Muscle of arm (tissue), 14 donors: ENCODE measurements at places on chromosomes 6 and 20. TPM values are rescaled to one million over a fixed set of nuclear protein-coding genes. Genes with fewer than 3 reads are reported as not detected.

GRCh38 chr20:44773070-44773829, 27.6 kb downstream of the KCNK15 start:
- no peak for DNase-seq

DNA sequence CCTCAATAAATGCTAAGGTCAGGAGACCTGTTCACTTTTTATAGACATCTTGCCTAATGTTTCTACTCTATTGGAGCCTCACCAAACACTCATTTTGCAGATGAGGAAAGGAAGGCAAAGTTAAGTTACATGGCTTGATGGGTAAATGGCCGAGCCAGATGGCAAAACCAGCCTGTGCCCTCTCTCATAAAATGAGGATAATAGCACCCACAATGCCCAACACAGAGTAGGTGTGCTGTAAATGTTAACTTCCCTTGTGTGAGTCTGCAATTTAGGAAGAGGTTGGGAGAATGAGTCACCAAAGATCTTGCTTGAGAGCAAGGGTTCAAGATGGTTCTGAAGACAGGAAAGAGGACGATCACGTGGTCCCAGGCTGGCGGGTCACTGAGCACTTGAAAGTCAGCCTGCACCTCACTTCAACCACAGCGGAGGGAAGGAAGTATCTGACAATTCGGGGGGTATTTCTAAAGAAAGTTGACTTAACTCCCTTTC, 3.3 kb downstream of the KCNK5 start:
- DNase-seq: no peak

DNA sequence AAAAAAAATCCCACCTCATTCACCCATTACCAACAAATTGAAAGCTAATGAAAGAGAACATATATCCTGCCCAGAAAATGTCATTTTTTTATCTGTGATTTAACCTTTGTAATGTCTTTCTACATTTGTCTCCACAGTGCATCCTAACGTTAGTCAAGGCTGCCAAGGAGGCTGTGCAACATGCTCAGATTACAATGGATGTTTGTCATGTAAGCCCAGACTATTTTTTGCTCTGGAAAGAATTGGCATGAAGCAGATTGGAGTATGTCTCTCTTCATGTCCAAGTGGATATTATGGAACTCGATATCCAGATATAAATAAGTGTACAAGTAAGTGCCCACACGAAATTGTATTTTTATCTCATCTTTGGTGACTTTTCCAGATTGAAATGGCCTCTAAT, 30.0 kb downstream of the RSPO3 start:
- no peak for DNase-seq

Gene SPATA25
- 7.3 TPM for polyA plus RNA-seq

- peak; percentile 53 for DNase-seq
Measured at GRCh38 chr6:128519132-128519930, 1.1 kb downstream of the PTPRK start.

DNA sequence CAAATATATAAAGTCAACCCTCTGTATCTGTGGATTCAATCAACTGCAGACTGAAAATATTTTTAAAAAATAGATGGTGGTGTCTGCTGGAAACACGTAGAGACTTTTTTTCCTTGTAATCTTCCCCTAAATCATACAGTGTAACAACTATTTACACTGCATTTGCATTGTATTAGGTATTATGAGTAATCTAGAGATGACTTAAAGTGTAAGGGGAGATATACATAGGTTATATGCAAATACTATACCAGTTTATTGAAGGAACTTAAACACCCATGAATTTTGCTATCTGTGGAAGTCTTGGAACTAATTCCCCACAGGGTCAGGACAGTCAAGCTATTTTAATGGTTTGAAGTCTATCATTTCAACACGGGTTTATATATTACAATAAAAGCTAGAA, 10.2 kb downstream of the HDAC2 start:
- no peak for DNase-seq

DNA sequence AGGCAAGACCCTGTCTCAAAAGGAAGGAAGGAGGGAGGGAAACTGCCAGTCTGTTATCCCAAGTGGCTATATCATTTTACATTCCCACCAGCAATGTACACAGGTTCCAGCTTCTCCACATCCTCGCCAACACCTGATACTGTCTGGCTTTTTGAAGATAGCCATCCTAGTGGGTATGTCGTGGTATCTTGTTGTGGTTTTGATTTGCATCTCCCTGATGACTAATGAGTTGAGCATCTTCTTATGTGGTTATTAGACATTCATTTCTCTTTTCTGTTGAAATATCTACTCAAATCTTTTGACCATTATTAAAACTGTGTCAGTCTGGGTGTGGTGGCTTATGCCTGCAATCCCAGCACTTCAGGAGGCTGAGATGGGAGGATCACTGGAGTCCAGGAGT, 47.9 kb upstream of the ARID1B start:
- no peak for DNase-seq

- DNase-seq: no peak
Measured at GRCh38 chr6:2845880-2846208, 4.2 kb upstream of the SERPINB1 start.

Gene SPTLC3
- polyA plus RNA-seq: 3.2 TPM

GRCh38 chr20:22768266-22769178, 184.2 kb upstream of the FOXA2 start:
- DNase-seq: peak; percentile 49

DNA sequence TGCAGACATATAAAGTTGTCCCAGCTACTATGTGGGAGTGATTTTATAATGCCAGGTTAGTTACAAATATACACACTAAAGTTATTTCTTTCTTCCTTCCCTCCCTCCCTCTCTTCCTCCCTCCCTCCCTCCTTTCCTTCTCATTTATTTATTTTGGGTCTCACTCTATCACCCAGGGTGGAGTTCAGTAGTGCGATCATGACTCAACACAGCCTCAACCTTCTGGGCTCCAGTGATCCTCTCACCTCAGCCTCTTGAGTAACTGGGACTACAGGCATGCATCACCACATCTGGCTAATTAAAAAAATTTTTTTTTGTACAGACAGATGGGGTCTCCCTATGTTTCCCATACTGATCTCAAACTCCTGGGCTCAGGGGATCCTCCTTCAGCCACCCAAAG, 59.2 kb downstream of the PHF20 start:
- no peak for DNase-seq

DNA sequence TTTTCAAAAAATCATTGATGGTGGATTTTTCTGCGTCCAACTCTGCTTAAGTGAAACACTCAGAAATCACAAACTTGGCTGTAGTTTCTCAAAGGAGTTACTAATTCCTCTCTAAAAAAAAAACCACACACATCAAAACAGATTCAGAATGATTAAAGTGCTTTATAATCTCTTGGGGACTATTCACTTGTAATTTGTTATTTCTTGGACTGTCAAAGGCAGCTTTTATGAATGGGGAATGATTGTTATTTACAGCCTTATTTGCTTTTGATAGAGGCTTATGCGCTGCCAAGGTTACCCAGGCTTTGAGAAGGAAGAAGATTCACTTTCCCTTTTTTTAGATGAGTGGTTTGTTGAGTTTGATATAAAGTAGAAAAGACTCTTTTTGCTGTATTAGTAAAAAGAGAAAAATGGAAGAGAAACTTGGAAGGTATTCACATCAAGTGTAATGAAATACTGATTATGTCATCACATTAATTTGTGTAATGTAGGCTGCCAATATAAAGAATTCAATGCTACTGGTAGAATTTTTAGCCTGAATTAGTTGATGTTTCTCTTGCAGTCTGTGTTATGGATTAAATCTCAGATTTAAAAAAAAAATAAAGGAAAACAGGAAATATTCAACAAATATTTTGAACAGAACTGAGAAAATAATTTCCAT, 381.0 kb upstream of the SASH1 start:
- DNase-seq: no peak

Gene OVOL2
- polyA plus RNA-seq: not detected

DNA sequence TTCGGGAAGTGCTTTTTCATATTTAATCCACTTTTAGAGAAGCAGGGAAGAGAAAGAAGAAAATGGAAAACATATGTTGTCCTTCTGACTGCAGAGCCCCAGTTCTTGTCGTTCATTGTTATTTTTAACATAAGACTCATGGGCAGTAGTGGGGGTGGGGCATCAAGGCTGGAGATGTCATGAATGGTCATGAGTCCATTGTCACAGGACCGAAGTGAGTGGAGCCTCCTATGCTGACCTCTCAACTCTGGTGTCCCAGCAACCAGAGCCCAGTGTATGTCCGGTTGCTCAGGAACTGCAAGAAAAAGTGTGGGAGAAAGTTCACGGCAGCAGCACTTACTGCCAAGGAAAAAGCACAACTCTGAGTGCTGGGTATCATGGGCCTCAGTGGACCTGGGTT, 108.6 kb downstream of the BANF2 start:
- peak; percentile 79 for DNase-seq

Gene UQCC2
- 74.5 TPM for polyA plus RNA-seq

Gene SYNCRIP
- 117 TPM for polyA plus RNA-seq

GRCh38 chr6:41652866-41653652, 14.8 kb downstream of the MDFI start:
- DNase-seq: no peak

DNA sequence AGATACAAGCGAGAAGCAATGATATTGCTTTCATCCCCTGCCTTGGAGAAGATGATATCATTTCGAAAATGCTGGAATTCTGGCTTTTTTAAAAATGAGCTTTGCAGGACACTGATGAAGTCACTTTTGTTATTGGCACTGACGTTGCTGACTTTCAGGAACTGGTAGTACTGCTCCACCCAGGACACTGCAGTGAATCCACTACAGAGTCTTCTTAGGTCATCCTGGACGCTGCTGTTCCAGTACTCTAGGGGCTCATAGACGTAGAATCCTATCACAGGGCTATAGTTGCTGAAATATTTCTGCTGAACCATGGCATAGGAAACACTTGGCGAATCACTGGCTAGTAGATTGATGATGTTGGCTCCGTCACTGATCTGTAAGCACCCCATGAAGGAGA, 97.2 kb downstream of the OPN5 start:
- no peak for DNase-seq

GRCh38 chr6:90062667-90063066, 168.4 kb downstream of the GJA10 start:
- DNase-seq: no peak

DNA sequence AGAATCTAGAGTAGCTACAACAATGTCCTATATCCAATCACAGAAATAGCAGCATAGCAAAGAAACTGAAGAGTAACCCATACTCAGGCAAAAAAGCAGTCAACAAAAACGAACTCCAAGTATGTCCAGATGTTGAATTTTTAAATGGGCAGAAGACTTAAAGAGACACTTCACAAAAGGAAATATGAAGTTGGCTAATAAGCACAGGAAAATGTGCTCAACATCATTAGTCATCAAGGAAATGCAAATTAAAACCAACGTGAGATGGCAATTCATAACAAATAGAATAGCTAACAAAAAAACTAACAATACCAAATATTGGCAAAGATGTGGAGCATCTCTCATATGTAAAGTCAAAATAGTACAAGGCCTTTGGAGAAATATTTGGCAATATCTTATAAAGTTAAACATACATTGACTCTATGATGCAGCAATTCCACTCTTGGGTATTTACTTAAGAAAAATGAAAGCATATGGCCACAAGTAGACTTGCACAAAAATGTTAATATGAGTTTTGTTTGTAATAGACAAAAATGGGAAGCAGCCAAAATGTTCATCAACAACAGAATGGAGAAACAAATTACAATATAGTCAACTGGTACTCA, 37.7 kb downstream of the FRK start:
- DNase-seq: no peak

- DNase-seq: no peak
Measured at GRCh38 chr6:157550114-157550989, 169.4 kb downstream of the ZDHHC14 start.

GRCh38 chr20:57532104-57532503, 7.2 kb upstream of the CTCFL start:
- no peak for DNase-seq

DNA sequence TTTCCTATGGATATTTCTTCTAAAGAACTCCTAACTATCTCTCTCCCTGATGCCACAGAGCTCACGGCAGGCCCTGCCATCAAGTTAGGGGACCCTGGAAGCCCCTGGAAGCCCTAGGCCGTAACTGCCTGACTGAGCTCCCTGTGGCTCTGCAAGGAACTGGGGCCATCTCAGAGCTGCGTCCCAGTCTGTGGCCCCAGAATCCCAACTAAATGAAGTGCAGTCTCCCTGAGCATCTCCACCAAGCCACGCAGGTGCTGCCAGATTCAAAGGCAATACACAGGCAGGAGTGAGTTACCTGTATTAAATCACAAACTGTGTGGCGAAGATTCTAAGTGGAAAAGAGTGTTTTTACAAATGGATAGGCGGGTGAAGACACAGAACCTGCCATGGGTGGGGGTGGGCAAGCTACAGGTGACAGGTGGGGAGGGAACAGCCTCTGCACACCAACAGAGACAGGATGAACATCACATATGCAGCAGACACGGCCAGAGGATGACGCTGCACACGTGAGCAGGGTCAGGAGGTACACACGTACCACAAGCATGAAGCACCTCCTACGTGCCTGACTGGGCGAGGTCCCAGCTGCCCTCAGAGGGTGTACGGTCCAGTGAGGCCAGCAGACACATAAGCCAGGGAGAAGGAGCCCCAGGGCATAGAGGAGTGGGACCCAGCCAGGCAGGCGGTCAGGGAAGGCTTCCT, 358.5 kb downstream of the ZFAND3 start:
- no peak for DNase-seq

DNA sequence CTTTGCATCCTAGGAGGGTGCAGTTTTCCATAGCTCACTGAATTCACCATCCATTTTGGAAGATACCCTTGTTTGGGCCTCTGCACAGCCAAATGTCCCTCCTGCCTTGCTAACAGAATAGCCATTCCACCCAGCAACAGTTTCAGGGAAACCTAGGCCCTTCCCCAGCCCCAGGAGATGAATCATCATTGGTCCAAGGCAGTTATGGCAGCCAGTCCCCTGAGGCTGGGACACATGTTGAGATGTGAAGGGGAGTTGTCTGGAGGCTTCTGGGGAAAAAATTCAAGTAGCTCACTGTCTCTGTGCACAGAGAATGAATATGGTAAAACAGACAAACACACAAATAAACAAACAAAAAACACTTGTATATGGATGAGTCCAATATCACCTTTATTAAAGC, 17.4 kb upstream of the SIRPB2 start:
- no peak for DNase-seq

- DNase-seq: no peak
Measured at GRCh38 chr6:161346717-161347116, 72.9 kb upstream of the AGPAT4 start.

Gene ZC2HC1B
- polyA plus RNA-seq: not detected

GRCh38 chr6:87049779-87050178, 45.1 kb downstream of the CGA start:
- DNase-seq: no peak

GRCh38 chr6:72649032-72649984, 27.4 kb downstream of the KCNQ5 start:
- no peak for DNase-seq

GRCh38 chr20:19397666-19398065, 185.2 kb downstream of the SLC24A3 start:
- no peak for DNase-seq

- DNase-seq: no peak
Measured at GRCh38 chr6:35294308-35294945, 3.2 kb upstream of the DEF6 start.
